Omental fat pad (tissue), 4 donors: ENCODE measurements at places on chromosomes 2 and 18. TPM values are rescaled to one million over a fixed set of nuclear protein-coding genes. Genes with fewer than 3 reads are reported as not detected.

CYB5A gene
- total RNA-seq: 376 TPM

TFCP2L1 gene
- total RNA-seq: 2.0 TPM

- DNase-seq: no peak
Observed at GRCh38 chr2:19617257-19617848, 258.9 kb upstream of the OSR1 start.

DNA sequence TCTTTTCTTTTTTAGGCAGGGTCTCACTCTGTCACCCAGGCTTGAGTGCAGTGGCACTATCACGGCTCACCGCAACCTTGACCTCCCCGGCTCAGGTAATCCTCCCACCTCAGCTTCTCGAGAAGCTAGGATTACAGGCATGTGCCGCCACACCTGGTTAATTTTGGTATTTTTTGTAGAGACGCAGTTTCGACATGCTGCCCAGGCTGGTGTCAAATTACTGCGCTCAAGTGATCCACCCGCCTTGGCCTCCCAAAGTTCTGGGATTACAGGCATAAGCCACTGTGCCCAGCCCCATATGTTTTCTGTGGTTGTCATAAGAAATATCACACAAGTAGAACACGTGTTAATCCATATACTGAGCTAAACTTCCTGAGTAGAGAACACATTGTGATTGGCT is 14.6 kb downstream of the ENOSF1 start:
- DNase-seq: no peak

- no peak for DNase-seq
Observed at GRCh38 chr2:53632126-53632460, 135.5 kb upstream of the CHAC2 start.

- DNase-seq: no peak
Observed at GRCh38 chr18:419541-420175, 80.8 kb downstream of the COLEC12 start.
